ENCODE measurements at places on chromosomes 11 and 22. TPM values are rescaled to one million over a fixed set of nuclear protein-coding genes. Genes with fewer than 3 reads are reported as not detected.

The ARHGAP8 gene
- total RNA-seq, result not detected

The MYEOV gene
- 7.7 TPM for total RNA-seq

The CRYBB2 gene
- not detected for total RNA-seq

DNA sequence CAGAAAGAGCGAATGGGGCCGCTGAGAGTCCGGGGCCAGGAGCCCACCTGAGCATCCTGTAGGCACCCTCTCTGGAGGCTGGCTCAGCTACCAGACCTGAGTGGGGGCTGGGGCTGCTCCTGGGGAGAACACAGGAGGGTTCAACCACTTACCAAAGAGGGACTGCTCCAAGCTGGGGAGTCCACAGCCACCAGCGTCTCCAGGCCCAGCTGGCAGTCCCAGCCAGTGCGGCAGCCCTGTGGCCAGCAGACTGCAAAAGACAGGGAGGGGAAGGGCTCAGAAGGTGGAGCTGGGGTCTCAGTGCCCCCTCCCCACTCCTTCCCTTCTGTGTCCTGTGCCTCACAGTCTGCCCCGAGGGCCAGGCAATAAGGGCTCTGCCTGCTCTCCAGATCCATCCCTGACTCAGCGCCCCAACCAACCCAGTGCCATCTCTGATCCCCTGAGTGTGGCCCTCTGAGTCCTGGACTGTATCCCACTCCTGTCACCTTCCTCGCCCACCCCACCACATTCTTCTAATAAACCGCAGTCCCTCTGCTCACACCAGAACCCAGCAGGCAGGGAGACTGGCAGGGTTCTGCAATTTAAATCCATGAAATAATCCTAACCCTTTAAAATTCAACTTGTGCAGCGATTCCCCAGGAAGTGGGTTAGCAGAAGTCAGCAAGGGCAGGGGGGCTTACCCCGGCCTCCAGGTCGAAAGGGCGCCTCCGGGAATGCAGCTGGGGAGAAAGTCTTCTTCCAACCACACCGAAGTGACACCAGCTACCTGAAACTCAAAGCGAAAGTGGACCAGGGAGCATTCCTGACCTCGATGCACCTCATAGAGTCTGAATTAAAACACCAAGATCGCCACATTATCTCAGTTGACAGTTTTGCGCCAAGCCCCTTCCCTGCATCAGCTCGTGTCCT is 13.3 kb downstream of the CHST1 start:
- DNase-seq, result no peak

DNA sequence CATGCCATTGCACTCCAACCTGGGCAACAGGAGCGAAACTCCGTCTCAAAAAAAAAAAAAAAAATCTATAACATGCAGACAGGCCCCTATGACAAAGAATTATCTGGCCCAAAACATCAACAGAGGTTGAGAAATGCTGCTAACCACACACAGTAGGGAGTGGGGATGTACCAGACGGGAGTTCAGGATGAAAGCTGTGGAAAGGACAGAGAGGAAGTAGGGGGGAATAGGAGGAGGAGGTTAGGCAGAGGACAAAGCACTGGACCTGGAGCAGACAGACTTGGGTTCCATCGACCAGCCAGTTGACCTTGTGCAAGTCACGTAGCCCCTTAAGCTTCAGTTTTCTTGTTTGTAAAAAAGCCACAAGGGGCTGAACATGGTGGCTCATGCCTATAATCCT is 12.5 kb downstream of the LRP4 start:
- DNase-seq, result no peak

DNA sequence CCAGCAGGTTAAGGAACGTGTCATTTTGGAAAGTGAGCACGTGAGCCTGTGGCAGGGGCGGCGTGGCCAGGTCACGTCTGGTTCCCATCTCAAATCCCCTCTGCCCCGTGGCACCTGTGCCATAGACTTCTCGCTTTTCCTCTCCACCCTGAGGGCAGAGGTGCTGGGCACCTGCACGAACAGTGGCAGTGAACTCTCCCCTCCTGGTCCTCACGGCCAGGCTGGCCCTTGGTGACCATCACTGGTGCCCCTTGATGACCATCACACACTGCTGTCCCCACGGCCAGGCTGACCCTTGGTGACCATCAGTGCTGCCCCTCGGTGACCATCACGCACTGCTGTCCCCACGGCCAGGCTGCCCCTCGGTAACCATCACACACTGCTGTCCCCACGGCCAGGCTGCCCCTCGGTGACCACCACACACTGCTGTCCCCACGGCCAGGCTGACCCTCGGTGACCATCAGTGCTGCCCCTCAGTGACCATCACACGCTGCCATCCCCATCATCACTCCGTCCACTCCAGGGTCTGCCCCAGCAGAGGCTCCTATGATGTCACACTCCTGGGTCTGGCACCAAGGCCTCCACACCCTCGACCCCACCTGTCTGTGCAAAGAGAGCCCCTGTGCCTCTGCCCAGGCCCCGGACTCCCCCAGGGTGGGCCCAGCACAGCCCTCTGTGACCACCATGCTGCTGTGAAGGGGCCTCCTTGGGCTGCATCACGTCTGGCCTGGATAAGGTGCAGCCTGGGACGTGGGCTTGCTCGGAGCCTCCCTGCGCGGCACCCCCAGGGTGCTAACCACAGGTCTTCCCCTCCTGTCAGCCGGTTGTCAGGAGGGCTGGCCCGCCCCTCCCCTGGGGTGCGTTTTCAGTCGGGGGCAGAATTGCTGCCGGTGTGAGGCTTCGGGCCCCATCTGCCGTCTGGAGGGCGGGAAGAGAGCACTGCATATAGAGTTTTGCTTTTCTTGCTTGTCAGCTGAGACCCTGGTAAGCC is 738.6 kb downstream of the BRD1 start:
- no peak for DNase-seq

GRCh38 chr11:116416852-116417251 is 355.9 kb downstream of the BUD13 start:
- no peak for DNase-seq

DNA sequence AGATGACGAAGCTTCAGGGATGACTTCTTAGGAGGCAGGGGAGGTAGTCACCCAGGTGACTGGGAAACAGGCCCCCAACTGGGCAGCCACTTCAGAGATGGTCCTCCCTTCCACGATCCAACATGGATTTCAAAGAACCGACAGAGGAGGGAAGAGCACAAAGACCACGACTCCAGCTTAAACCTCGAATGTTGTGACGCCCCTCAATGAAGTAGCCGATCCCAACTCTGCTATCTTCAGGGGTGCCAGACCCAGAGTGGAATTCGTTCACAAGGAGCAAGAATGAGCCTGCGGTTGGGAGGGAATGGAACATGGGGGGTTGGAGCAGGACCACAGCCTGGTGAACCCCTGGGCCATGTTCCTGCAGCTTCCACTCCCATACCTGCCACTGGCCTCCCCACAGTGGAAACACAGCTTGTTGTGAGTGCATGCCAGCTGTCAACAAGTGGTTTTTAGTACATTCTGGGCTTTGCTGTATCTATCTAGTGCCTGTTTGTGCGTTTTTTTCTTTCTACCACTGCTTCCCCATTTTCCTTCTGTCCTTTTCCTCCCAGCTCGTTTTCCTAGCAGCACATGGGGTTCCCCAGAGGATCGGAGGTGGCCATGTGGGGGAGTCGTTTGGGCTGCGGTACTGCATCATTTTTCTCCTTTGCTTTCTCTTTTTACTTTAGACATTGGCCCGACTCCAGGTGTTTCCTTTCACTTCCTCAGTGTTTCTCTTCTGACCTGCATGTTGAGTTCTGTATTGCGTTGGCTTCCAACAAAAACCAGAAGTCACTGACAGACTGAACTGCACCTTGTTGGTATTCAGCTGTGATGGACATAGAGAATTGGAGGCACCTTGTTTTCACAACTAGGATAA is 65.8 kb downstream of the MORC2 start:
- DNase-seq, result no peak

- no peak for DNase-seq
Observed at GRCh38 chr11:65590240-65590738, 5.3 kb downstream of the KCNK7 start.

DNA sequence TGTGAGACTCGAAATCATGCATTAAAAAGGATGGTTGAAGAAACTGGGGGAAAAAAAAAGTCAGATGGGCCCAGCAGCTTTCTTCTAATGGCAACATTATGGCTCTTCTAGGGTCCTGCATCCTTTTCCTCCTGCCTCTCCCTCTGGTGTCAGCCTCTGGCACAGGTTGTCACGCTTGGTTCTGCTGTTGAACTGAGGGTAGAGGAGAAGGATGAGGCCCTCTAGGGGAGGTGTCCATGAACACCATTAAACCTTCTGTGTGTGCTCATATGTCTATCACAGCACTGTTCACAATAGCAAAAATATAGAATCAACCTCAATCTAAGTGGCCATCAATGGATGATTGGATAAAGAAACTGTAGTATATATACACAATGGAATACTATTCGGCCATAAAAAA is 36.0 kb downstream of the BUD13 start:
- DNase-seq, result peak; percentile 22

All from OCI-LY7 (cell line).